D341Med (cell line): ENCODE measurements at places on chromosomes 1 and 21.

- DNase-seq: no peak
These were observed 211.6 kb downstream of the DSCAM start for GRCh38 chr21:40635391-40635790.

DNA sequence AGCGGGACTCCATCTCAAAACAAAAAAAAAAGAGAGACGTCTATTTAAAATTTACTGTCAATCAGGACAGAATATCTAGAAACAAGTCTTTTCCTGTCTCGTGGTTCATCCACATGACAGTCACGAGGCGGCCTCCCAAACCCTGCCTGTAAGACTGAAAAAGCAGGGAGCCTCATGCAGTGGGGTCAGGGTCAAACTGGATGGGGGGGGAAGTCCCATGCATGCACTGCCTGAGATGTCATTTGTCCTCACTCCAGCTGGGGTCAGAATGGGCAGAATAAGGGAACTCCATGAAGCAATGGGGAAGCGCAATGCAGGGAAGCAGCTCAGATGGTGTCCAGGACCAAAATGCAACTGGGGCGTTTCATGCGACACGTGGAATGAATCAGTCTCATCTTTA, 85.5 kb downstream of the PIK3CD start:
- DNase-seq: no peak

- DNase-seq: no peak
These were observed 126.2 kb upstream of the L1TD1 start for GRCh38 chr1:62068416-62068843.

GRCh38 chr1:79197421-79197820, 190.9 kb upstream of the ADGRL4 start:
- peak; percentile 22 for DNase-seq

DNA sequence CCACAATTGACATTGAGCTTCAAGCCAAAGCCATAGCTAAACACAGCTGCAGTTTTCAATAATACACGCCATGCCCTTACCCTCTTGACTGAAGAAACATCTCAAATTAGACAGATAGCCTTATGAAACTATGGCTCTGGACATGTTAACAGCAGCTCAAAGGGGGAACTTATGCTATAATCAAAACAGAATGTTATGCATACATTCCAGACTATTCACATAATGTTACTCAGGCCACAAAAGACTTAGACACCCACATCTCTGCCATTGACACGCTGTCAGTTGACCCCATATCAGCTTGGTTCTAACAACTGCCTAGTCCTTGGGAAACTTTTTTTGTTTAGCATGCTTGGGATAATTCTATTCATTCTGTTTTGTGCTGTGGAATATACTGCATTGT, 2.3 kb upstream of the NENF start:
- DNase-seq: no peak

DNA sequence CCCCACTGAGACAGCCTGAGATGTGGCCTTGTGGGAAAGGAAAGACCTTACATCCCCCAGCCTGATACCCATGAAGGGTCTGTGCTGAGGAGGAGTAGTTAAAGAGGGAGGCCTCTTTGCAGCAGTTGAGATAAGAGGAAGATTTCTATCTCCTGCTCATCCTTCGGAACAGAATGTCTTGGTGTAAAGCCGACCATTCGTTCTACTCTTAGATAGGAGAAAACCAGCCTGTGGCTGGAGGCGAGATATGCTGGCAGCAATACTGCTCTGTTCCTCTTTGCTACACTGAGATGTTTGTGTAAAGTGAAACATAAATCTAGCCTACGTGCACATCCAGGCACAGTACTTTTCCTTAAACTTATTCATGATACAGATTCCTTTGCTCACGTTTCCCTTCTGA, 1.5 kb upstream of the CCDC27 start:
- DNase-seq: no peak

DNA sequence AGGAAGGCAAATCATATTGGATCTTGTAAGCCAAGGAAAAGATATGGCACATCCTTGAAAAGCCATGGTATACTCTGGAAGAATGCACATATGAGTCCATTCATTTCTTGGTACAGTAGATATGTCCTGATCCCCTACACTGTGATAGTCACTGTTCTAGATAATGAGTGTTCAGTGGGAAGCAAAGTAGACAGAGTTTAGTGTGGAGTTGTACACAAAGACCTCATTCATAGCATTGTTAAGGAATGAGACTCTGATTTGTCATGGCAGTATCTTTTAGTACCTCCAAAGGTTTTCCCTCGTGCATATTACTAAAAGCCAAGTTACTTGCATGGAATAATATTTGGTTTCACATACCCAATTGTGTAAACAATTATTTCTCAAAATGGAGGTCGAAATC, 204.7 kb downstream of the NFIA start:
- DNase-seq: no peak

- DNase-seq: peak; percentile 71
These were observed 9.8 kb upstream of the GJA8 start for GRCh38 chr1:147892731-147893214.

GRCh38 chr1:28249013-28249865, 10.1 kb upstream of the SESN2 start:
- DNase-seq: peak; percentile 43

DNA sequence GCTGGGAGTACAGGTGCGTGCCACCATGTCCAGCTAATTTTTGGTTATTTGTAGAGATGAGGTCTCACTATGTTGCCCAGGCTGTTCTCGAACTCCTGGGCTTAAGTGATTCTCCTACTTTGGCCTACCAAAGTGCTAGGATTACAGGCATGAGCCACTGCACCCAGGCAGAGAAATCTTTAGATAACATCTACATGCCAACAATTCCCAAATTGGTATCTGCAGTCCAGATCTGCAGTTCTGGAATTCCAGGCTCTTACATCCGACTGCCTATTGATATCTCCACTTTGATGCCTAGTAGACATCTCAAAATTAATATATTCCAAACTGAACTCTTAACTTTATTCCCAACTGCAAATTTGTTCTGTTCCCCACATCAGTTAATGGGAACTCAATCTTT, 23.3 kb downstream of the INAVA start:
- no peak for DNase-seq

GRCh38 chr1:160858097-160858496, 4.6 kb downstream of the CD244 start:
- no peak for DNase-seq

- DNase-seq: no peak
These were observed 22.8 kb downstream of the SYF2 start for GRCh38 chr1:25209516-25209915.

DNA sequence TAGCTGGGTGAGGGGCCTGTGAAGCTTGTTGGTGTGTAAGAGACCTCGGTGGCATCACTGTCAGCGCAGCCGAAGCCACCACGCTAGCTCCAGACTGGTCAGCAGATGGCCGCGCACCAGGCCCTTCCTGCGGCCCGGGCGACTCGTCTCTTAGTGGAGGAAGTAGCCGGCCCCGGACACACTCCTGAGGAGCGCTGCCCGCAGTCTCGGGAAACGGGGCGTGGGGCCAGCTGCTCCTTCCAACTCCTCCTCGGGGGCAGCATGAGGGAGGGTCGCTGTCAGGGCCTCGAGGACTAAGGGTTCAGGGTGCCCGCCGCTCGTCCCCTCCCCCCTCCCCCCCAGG, 20.4 kb downstream of the H3-3A start:
- DNase-seq: no peak

DNA sequence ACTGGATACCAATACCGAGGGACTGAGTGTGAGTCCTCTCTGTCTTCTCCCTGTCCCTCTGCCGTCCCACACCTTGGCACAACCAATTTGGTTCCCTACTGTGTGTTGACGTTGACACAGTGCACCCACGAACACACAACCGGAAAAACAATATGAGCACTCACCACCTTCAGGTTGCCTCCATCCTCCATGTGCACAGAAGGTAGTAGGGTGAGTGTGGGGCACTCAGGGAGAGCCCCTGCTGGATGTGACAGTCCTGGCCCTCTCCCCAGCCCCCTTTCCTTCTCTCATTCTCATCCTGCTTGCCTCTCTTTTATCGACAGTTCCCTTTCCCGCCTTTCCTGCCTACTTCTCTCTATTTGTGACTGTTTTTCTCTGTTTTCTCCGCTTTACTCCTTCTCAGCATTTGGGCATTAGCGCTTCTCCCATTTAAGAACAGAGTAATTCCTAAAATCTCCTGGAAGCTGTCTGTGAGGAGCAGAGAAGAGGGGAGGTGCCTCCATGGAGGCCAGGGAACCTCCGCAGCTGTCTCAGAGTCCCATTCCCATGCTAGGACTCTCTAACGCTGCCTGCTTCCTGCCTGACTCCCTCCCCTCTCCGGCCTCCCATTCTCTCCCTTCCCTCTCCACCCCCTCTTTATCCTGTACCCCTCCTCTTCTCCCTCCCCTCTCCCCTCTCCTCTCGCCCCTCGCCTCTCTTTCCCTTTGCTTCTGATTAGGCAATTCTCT, 16.4 kb downstream of the CADM3 start:
- no peak for DNase-seq

GRCh38 chr1:181104042-181104789, 15.7 kb downstream of the IER5 start:
- no peak for DNase-seq

- DNase-seq: no peak
These were observed 27.0 kb downstream of the ALPL start for GRCh38 chr1:21536218-21536617.
